ENCODE measurements at places on chromosomes 16 and 17.

GRCh38 chr16:11572301-11572995 is 14.3 kb downstream of the LITAF start:
- DNase-seq: no peak

DNA sequence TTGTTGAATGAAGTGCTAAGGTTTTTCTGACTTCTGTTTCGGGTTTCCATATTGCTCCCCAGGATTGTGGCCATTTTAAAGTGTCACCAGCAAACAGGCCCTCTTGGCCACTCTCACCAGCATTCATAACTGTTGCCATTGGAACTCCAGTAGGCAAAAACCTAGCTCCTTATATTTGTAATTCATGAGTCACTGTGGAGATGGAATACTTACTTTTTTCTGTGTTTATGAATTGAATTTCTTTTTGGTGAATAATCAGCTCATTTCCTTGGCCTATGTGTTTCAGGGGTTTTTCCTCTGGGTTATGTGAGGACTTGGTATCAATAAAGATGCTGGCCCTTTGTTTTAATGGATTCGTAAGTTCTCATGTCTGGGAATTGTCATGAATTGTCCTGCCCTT is 255.1 kb downstream of the SNX29 start:
- no peak for DNase-seq

- no peak for DNase-seq
Measured at GRCh38 chr16:68388124-68388523, 60.2 kb downstream of the SMPD3 start.

GRCh38 chr17:81084680-81085419 is 49.9 kb downstream of the BAIAP2 start:
- no peak for DNase-seq

- no peak for DNase-seq
Measured at GRCh38 chr16:82639666-82640336, 13.0 kb downstream of the CDH13 start.
